HFFc6 (cell line): ENCODE measurements at places on chromosomes 13 and 19.

GRCh38 chr19:41588497-41589209, 12.7 kb downstream of the CEACAM21 start:
- DNase-seq = peak; percentile 18

DNA sequence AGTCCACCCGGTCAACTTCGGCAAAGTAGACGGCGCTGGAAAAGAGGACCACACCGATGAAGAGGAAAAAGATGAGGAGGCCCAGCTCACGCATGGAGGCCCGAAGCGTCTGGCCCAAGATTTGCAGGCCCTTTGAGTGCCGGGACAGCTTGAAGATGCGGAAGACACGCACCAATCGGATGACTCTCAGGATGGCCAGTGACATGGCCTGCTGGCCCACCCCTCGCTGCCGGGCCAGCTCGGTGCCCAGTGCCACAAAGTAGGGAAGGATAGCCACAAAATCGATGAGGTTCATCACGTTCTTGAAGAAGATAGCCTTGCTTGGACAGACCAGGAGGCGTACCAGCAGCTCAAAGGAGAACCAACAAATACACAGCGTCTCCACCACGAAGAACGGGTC, 2.1 kb downstream of the KCNA7 start:
- DNase-seq = no peak

DNA sequence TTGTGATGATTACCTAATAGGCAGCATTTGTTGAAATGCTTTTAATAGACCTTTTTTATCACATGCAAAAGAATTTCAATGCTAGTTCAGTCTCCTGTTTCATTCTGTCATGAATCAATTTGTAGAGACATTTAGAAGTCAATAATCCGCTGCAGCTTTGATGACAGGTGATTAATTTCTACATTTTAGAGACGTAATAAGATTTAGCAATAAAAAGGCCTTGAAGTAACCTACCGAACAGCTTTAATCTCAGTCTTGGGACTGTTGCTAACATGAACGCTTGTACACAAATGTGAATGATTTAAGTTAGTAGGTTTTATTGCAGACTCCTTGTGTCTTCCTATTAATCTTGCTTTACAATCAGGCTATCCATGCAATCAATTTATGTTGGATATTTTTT, 186.5 kb downstream of the MZT1 start:
- no peak for DNase-seq

- no peak for DNase-seq
Measured at GRCh38 chr13:32087955-32088747, 56.6 kb downstream of the FRY start.

GRCh38 chr13:87524775-87525174, 146.4 kb upstream of the SLITRK5 start:
- DNase-seq = no peak

DNA sequence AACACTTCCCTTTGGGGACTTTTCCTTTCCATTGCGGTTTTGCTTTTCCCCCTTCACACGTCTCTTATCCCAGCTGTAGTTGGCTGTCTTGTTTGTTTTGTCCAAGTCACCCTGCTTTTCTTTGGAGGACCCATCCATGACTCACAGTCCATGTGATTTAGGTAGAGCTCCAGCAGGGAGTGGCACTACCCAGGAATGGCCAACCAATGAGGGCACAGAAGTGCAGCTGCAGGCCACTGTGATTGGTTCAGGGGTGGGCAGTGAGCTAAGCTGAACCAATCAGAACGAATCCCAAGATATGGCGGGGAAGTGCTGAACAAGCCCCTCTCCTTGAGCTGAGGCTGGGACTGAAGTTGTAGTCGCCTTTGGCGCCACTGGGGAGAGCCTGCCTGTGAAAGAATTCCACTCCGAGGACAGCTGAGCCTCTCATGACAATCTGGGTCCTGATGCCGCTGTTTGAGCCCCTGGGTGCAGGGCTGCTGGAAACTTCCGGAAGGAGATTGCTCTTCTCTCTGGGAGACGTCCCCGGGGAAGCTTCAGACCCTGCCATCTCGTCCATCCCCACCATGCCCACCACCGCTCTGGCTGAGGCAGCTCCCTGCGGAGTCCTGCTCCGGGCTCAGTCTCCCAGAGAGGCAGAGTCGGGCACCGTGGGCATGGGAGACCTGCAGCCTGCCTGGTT, 62.9 kb upstream of the URI1 start:
- DNase-seq = peak; percentile 34

DNA sequence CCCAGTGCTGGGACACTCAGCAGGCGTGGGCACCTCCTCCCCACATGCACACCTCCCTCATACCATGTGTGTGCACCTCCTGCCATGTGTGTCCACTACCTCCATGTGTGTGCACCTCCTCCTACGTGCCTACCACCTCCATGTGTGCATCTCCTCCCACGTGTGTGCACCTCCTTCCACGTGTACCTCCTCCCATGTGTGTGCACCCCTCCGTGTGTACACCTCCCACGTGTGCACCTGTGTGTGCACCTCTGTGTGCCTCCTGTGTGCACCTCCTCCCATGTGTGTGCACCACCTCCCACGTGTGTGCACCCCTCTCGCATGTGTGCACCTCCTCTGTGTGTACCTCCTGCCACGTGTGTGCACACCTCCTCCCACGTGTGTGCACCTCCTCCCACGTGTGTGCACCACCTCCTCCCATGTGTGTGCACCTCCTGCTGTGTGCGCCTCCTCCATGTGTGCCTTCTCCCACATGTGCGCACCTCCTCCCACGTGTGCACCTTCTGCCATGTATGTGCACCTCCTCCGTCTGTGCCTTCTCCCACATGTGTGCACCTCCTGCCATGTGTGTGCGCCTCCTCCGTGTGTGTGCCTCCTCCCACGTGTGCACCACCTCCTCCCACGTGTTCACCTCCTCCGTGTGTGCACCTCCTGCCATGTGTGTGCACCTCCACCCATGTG, 6.1 kb upstream of the C13orf46 start:
- no peak for DNase-seq

DNA sequence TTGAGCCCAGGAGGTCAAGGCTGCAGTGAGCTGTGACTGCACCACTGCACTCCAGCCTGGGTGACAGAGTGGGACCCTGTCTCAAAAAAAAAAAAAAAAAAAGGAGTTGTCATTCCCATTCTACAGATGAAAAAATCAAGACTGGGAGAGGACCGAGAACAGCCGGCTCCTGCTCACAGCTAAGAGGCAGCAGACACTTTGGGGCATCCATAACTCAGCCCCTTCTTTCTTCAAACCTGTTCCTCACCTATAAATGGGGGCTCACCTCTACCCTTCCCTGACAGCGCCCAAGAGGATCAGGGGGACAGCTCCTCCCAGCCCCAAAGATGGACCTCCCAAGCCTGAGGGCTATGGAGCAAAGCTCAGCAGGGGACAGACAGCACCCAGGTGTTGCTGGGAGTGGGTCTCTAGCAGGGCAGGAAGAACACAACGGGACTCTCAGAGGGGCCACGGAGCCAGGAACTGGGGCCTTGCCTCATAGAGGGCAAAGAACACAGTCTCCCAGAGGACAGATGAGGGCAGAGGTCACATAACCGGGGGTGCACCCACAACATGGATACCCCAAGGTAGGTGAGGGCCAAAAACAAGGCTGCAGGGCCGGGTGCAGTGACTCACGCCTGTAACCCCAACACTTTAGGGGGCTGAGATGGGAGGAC, 3.4 kb upstream of the KLF16 start:
- no peak for DNase-seq

- no peak for DNase-seq
Measured at GRCh38 chr19:18675779-18676178, 7.7 kb upstream of the CRTC1 start.

GRCh38 chr19:46860125-46860845, 512 bp upstream of the ARHGAP35 start:
- DNase-seq = peak; percentile 99

- DNase-seq = no peak
Measured at GRCh38 chr13:22112956-22113745, 442.3 kb downstream of the FGF9 start.

DNA sequence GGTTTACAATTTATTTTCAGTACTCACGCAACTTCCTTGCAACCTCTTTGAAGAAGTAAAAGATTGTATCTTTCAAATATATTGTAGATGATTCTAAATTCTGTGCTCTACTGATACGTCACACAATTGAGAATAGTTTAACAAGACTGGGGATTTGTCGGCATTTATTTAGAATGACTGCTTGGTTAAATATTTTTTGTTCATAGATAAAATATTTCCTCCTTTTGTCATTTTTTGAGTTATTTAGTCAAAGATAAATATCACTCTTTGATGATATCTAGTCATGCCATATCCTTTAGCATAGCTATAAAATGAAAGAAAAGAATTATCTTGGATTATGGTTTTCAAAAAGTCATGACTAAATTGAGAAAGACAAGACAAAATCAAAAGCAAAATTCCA, 2747.8 kb downstream of the PCDH9 start:
- DNase-seq = peak; percentile 47

GRCh38 chr19:19059018-19059836, 4.6 kb upstream of the SLC25A42 start:
- DNase-seq = no peak

DNA sequence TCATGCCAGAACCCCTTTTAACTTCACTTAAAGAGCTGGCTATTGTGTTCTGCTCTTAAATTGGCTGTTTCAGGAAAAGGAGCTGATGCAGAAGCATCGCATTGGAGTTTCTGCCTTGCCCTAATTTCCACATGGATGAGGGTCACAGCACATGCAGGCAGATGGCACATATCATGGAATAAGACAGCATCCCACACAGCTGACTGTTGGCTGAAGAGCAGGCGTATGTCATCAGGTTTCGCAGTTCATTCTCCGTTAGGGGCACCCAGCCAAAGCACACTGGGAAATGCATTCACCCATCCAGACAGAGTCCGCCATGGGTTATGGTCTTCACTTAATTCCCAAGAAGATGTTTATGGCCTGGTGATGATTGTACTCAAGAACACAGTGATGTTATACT, 572.5 kb downstream of the LIG4 start:
- DNase-seq = no peak

GRCh38 chr19:38650911-38651584, 3.6 kb downstream of the ACTN4 start:
- peak; percentile 68 for DNase-seq

GRCh38 chr13:40484101-40484800, 182.2 kb downstream of the FOXO1 start:
- DNase-seq = no peak

DNA sequence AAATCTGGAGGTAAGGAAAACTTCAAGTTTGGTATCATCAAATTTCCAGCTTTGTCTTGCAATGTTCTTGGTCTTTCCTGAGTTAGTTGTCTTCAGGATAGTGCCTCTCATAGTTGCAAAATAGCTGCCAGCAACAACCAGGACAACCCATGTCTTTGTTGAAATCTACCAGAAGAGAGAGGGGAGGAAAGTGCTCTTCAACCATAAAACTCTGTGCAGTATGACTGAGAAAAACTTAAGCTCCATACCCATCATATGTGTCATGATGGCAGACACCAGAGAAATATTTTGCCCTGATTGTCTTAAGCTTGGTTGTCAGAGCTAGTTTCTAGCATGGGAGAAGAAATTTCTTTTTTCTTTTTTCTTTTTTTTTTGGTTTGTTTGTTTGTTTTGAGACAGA, 103.3 kb downstream of the SPRY2 start:
- peak; percentile 72 for DNase-seq

- no peak for DNase-seq
Measured at GRCh38 chr19:33197591-33198000, 3.5 kb downstream of the LRP3 start.
